H9 (cell line): ENCODE measurements at places on chromosomes 12 and 14. TPM values are rescaled to one million over a fixed set of nuclear protein-coding genes. Genes with fewer than 3 reads are reported as not detected.

RNASE4 gene
- not detected in 2 replicates for total RNA-seq

DNA sequence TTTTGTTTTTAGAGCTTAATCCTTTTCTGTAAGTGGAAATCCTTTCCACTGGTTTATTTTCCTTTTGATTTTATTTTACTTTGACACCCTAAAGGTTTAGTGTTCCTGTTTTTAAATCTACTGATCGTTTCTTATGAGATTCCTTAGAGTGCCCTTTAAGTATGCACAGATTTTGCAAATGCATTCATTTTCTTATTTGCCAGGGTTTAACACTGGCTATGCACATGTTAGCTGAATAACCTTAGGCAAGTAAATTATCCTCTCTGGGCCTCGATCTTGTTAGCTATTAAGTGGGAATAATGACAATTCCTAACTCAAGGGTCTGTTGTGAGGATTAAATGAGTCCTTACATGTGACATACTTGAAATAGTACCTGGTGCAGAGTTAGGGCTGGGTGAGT is 136.0 kb downstream of the BICD1 start:
- no peak for DNase-seq

CLEC4C gene
- 0.26 TPM in 2 replicates for total RNA-seq

OAS3 gene
- total RNA-seq, result 0.70 and 0.81 TPM in 2 replicates

TMEM132C gene
- total RNA-seq, result 0.22 and 0.24 TPM in 2 replicates

DNA sequence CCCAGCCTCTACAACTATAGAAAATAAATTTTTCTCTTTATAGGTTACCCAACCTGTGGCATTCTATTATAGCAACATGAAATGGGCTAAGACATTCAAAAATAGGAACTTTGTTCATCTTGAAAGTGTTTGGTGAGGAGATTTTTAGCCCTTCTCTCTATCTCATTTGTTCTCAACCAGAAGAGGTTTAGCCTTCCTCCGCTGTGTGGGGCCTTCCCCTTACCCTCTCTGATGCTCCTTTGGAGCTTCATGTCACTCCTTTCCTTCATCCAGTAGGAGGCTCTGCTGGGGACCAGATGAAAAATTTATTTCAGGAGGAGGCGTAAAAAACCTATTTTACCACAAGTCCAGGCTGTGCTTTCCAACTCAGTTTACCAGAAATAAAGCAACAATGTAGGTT is 94.1 kb downstream of the RTN1 start:
- DNase-seq, result no peak

EID3 gene
- total RNA-seq, result 1.2 and 1.4 TPM in 2 replicates

GRCh38 chr12:104681012-104681690 is 224.4 kb downstream of the CHST11 start:
- DNase-seq, result no peak

GRCh38 chr12:27794818-27795584 is 15.0 kb upstream of the MANSC4 start:
- DNase-seq, result no peak
